ENCODE measurements at places on chromosomes 5 and 9.
A peak's percentile ranks its signal among the peaks of the same experiment; 100 is the strongest.

DNA sequence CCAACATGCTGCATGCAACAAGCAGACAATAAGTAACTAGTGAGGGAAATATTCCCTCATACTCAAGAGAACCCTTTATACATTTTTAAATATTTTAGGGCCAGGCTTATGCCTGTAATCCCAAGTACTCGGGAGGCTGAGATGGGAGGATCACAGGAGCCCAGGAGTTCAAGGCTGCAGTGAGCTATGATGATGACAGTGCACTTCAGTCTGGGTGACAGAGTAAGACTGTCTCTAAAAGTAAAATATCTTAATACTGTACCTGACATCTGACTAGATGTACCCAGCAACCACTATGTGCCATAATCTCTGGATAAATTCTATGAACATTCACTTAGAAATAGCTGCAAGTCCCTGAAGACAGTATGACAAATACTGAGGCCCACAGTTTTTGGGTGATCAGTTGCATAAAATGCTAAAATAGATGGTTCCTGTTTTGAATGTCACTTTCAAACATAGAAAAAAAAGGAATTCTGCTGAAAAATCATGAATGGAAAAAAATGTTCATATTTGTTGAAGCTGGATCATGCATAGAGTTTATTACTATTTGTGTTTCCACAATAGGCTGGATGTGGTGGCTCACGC lies 2.0 kb upstream of the C5orf15 start:
- peaks cover 8% of the 10 kb centered on the region for H3K4me1 ChIP-seq
- H3K36me3 ChIP-seq, result peaks cover 26% of the 10 kb centered on the region
- no peak for DNase-seq
- no peak overlapping the region for H3K4me3 ChIP-seq
- H3K27ac ChIP-seq, result no peak overlapping the region
- H3K27me3 ChIP-seq, result no peaks in the 10 kb centered on the region

DNA sequence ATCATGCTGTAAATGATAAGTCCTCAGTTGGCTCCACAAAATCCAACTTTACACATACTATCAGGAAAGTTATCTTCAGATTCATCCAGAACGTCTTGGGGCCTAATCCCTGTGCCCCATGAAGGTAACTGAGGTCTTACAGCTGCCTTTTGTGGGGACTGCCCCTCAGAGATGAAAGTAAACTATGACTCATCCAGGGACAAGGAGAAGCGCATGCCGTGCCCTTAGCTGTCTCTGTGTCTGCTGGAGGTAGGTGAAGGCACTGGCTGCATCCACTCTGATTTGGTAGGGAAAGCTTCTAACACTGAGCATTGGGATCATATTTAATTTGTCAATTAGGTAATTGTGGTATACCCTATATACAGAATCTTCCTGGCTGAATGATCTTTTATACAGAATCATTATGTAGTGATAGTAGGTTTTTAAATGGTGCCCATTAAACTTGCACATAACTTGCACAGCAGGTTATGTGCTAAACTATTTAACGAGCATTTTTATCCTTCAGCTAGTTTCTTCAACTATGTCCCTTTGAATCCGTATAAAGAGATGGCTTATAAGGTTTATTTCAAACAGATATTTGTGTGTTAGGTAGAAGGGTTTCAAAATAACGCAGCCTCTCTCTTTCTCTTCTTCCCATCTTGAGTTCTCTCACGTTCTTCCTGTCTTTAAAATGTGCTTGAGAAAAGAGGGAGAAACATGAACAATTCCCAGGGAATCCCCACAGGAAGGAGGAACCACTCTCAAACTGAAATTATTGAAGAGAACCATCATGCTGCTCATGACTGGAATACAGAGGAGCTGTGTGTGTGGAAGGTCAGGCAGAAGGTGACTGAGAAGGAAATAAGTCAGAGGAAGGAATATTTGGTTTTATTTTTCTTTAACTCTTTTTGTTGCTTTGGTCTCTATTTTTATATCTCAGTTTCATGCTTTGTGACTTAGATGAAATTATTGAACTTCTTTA lies 250.9 kb downstream of the CD180 start:
- DNase-seq, result no peak
- no peak overlapping the region for H3K27ac ChIP-seq
- no peak overlapping the region for H3K4me3 ChIP-seq
- H3K4me1 ChIP-seq, result no peaks in the 10 kb centered on the region
- H3K27me3 ChIP-seq, result no peaks in the 10 kb centered on the region

DNA sequence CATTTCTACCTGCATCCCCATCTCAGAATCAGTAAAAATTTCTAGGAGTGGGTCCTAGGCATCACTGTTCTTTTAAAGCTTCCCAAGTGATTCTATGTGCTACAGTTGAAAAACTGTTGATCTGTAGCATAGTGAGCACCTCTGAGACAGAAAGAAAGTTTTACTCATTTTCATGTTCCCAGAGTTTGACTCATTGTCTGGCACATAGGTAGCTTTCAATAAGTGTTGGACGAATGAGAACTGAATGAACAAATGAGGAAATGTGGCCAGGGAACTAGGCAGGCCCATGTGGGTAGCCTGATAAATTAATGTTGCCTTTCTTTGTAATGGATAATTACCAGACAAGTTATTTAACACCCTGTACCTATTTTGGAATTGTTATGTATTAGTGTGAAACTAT lies 33.8 kb downstream of the RNF180 start:
- no peaks in the 10 kb centered on the region for H3K36me3 ChIP-seq
- H3K27me3 ChIP-seq, result no peaks in the 10 kb centered on the region
- no peak overlapping the region for H3K27ac ChIP-seq
- no peak overlapping the region for H3K4me3 ChIP-seq
- DNase-seq, result no peak

DNA sequence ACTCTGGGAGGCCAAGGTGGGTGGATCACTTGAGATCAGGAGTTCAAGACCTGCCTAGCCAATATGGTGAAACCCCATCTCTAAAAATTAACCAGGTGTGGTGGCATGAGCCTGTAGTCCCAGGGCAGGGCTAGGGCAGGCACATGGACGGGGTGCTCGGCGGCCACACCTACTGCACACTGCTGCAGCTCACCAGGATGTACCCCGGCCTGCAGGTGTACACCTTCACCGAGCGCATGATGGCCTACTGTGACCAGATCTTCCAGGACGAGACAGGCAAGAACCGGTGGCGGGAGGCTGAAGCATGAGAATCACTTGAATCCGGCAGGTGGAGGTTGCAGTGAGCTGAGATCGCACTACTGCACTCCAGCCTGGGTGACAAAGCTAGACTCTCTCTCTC lies 3.2 kb downstream of the ST6GALNAC4 start:
- H3K4me3 ChIP-seq, result no peak overlapping the region
- H3K4me1 ChIP-seq, result peaks cover 58% of the 10 kb centered on the region
- H3K36me3 ChIP-seq, result peaks cover 3% of the 10 kb centered on the region
- DNase-seq, result no peak

DNA sequence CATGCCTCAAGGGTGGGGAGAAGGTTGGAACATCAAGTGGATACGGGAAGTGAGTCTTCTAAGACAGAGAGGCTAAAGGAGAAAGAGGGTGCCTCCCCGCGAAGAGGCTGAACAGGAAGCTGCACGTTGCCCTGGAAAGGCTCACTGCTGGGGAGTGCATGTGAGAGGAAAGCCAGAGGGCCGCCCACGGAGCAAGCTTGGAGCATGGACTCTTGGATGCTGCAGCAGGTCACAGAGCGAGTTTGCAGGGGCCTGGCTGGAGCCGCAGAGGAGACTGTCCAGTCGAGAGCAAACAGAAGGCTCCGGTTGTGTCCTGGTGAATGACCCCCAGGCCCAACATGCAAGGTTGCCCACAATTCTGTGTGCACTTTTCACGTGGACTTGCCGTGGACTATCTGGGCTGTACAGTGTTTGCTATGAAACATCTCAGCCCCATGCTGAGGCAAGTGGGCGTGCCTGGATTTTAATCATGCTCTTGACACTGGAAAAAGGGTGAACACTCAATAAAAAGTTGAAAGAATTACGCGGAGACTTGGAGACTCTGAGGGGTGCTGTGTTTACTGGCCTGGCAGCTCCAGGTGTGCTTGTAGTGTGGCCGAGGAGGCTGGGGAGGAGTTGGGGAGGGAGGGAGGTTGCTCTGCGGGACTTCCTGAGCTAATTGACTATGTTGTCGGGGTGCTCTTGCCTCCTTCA lies 54.5 kb upstream of the GARNL3 start:
- H3K27ac ChIP-seq, result no peak overlapping the region
- no peaks in the 10 kb centered on the region for H3K4me1 ChIP-seq
- no peaks in the 10 kb centered on the region for H3K36me3 ChIP-seq
- H3K27me3 ChIP-seq, result no peaks in the 10 kb centered on the region
- no peak for DNase-seq

GRCh38 chr9:16601991-16602390 lies 268.5 kb downstream of the BNC2 start:
- no peaks in the 10 kb centered on the region for H3K4me1 ChIP-seq
- no peak for DNase-seq
- no peak overlapping the region for H3K27ac ChIP-seq
- no peaks in the 10 kb centered on the region for H3K27me3 ChIP-seq

- H3K27ac ChIP-seq, result no peak overlapping the region
- DNase-seq, result no peak
- no peaks in the 10 kb centered on the region for H3K36me3 ChIP-seq
- H3K27me3 ChIP-seq, result no peaks in the 10 kb centered on the region
- no peak overlapping the region for H3K4me3 ChIP-seq
Observed at GRCh38 chr5:172035049-172035448, 28.6 kb upstream of the FBXW11 start.

GRCh38 chr5:71910741-71911140 lies 191.7 kb downstream of the CARTPT start:
- no peak overlapping the region for H3K27ac ChIP-seq
- no peaks in the 10 kb centered on the region for H3K36me3 ChIP-seq
- no peaks in the 10 kb centered on the region for H3K27me3 ChIP-seq
- DNase-seq, result no peak
- H3K4me1 ChIP-seq, result no peaks in the 10 kb centered on the region
- no peak overlapping the region for H3K4me3 ChIP-seq

DNA sequence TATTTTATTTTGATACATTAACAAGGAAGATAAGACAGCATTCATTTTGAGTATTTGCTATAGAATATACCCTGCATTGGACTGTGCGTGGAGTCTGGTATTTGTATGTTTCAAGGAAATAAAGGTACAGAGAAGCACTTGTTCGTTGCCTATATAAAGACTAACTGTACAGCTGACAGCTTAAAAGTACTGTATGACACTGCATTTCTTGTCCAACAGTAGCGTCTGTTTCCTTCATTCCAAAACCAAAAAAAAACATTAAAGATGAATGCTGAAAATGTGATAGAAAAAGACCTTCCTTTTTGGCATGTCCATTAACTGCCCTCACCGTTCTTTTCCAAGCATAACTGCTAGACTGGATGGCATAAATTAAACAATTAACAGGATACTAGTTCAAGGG lies 15.3 kb downstream of the TNFAIP8 start:
- H3K36me3 ChIP-seq, result no peaks in the 10 kb centered on the region
- peaks cover 45% of the 10 kb centered on the region for H3K4me1 ChIP-seq
- no peaks in the 10 kb centered on the region for H3K27me3 ChIP-seq
- no peak overlapping the region for H3K4me3 ChIP-seq
- DNase-seq, result no peak
- H3K27ac ChIP-seq, result peak overlapping the region; percentile 25

DNA sequence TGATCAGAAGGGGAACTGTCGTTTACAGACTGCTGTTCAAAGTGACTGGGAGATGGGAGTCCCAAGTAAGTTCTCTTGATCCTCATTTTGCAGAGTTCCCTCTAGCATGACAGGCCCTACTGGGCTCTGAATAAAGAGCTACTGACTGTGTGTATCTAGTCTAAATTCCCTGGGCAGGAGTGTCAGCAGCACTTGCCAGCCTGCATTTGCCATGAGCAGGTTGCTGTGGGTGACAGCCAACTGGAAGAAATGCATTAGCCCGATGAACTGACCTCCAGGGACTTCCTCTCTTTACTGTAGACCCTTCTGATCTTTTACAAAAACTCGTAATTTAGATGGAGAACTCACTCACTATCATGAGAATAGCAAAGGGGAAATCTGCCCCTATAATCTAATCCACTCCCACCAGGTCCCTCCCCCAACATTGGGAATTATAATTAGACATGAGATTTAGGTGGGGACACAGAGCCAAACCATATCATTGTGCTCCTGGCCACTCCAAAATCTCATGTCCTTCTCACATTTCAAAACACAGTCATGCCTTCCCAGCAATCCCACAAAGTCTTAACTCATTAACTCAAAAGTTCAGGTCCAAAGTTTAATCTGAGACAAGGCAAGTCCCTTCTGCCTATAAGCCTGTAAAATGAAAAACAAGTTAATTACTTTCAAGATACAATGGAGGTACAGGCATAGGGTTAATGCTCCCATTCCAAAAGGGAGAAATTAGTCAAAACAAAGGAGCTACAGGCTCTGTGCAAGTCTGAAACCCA lies 78.9 kb upstream of the CXCL14 start:
- H3K4me1 ChIP-seq, result peaks cover 14% of the 10 kb centered on the region
- H3K27ac ChIP-seq, result no peak overlapping the region
- H3K27me3 ChIP-seq, result no peaks in the 10 kb centered on the region
- DNase-seq, result no peak
- no peaks in the 10 kb centered on the region for H3K36me3 ChIP-seq
- no peak overlapping the region for H3K4me3 ChIP-seq

- H3K27me3 ChIP-seq, result no peaks in the 10 kb centered on the region
- DNase-seq, result no peak
- H3K27ac ChIP-seq, result no peak overlapping the region
- no peak overlapping the region for H3K4me3 ChIP-seq
- H3K36me3 ChIP-seq, result no peaks in the 10 kb centered on the region
- no peaks in the 10 kb centered on the region for H3K4me1 ChIP-seq
Observed at GRCh38 chr5:103353581-103353980, 95.0 kb downstream of the MACIR start.

DNA sequence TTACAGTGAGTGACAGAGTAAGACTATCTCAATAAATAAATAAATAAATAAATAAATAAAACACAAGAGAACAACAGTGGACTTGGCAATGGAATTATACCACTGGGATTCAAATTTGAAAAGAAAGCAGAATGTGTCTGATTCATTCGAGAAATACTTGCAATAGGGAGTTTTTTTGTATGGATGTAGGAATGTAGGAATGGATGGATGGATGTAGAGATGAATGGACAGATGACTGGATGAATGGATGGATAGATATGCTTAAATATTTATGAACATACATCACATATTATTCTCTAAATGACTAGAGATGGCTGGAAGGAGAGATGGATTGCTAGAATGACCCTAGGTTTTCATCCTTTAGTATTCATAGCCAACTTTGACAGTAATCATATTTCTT lies 22.0 kb upstream of the CEMIP2 start:
- H3K36me3 ChIP-seq, result no peaks in the 10 kb centered on the region
- H3K4me1 ChIP-seq, result peaks cover 5% of the 10 kb centered on the region
- H3K4me3 ChIP-seq, result no peak overlapping the region
- H3K27me3 ChIP-seq, result no peaks in the 10 kb centered on the region
- no peak for DNase-seq

- H3K36me3 ChIP-seq, result no peaks in the 10 kb centered on the region
- H3K4me1 ChIP-seq, result no peaks in the 10 kb centered on the region
- DNase-seq, result no peak
- no peak overlapping the region for H3K27ac ChIP-seq
Observed at GRCh38 chr5:153624451-153624765, 133.9 kb downstream of the GRIA1 start.

- no peak overlapping the region for H3K27ac ChIP-seq
- no peaks in the 10 kb centered on the region for H3K4me1 ChIP-seq
- no peaks in the 10 kb centered on the region for H3K27me3 ChIP-seq
- DNase-seq, result no peak
- no peaks in the 10 kb centered on the region for H3K36me3 ChIP-seq
- H3K4me3 ChIP-seq, result no peak overlapping the region
Observed at GRCh38 chr9:35960039-35960655, 2.2 kb upstream of the OR2S2 start.
